Tibial nerve (tissue), 4 donors: ENCODE measurements at places on chromosomes 3 and 15. TPM values are rescaled to one million over a fixed set of nuclear protein-coding genes. Genes with fewer than 3 reads are reported as not detected.

Gene PRSS50
- not detected for total RNA-seq

Gene AP3B2
- 0.59 TPM for total RNA-seq

Gene EOMES
- 1.7 TPM for total RNA-seq

Gene MNS1
- 1.8 TPM for total RNA-seq

Gene CYP1A2
- total RNA-seq, result not detected

Gene ADGRG7
- total RNA-seq, result not detected

Gene NTRK3
- total RNA-seq, result 85.0 TPM

Gene PATL2
- 0.84 TPM for total RNA-seq

Gene SPTBN5
- total RNA-seq, result 20.8 TPM

Gene ARMC8
- 54.8 TPM for total RNA-seq

Gene CLSTN2
- 19.0 TPM for total RNA-seq

Gene GOLGA6D
- not detected for total RNA-seq

Gene TGM5
- total RNA-seq, result not detected

Gene TUSC7
- total RNA-seq, result not detected

Gene GPR149
- not detected for total RNA-seq

Gene RETNLB
- not detected for total RNA-seq

Gene ZNF385D
- 2.7 TPM for total RNA-seq

Gene CHST13
- 1.0 TPM for total RNA-seq

Gene GOLGA6L7
- not detected for total RNA-seq

Gene ADAMTS9
- 79.1 TPM for total RNA-seq

Gene PLAAT1
- 0.84 TPM for total RNA-seq

Gene PHC3
- 121 TPM for total RNA-seq

Gene EFCC1
- total RNA-seq, result 0.22 TPM

Gene DLL4
- 4.2 TPM for total RNA-seq

Gene CELSR3
- total RNA-seq, result 1.5 TPM

Gene CYP1A1
- 3.7 TPM for total RNA-seq

Gene HRG
- not detected for total RNA-seq

Gene GPX1
- total RNA-seq, result 339 TPM

Gene CCR9
- not detected for total RNA-seq

Gene SH2D7
- total RNA-seq, result not detected

Gene SLCO2A1
- total RNA-seq, result 22.9 TPM

Gene SERINC4
- not detected for total RNA-seq

Gene P2RY14
- total RNA-seq, result 4.2 TPM
